Breast epithelium (tissue), 4 donors: ENCODE measurements at places on chromosomes 3 and 15.

DNA sequence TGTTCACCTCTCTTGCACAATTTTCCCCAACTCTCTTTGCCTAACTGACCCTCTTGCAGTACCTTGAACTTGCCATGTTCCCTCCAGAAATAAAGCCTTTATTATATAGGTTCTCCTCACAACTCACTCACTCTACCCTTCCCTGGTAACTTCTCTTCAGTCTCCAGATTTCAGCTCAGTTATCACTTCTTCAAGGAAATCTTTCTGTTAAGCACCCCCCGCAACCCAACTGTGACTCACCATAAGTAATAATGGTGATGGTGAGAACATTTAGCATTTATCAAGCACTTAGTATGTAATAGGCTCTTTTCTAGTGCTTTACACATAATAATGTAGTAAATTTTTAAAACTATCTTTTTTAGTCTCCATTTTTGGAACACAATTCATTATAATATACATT lies 8.1 kb upstream of the OR5K1 start:
- DNase-seq = no peak

DNA sequence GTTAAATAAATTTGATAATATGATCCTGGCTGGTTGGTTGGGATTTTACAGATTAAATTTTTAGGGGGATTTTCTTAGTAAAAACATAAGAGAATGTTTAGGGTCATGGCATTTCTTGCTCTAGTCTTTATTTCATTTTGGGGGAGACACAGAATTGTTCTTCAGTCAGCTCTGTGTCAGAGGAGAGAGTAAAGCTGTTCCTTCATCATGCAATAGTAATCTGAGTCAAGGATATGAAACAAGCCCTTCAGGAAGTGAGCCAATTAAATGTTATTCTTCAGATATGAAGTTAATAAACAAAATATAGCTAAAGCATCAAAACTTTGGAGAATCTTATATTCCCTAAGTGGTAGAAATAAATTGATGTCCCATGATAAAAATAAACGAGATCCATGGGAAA lies 22.9 kb upstream of the SLC4A7 start:
- DNase-seq = no peak

DNA sequence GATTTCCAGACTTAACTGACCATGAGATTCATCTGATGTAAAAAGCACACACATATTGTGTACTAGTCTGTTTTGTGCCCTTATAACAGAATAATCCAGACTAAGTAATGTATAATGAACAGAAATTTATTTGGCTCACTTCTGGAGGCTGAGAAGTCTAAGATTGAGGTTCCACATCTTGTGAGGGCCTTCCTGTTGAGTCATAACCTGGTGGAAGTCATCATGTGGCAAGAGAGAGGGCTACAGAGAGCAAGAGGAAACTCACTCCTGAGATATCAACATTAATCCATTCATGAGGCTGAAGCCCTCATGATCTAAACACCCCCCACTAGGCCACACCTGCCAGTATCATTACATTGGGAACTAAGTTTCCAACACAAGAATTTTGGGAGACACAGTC lies 977.6 kb downstream of the MCTP2 start:
- no peak for DNase-seq

DNA sequence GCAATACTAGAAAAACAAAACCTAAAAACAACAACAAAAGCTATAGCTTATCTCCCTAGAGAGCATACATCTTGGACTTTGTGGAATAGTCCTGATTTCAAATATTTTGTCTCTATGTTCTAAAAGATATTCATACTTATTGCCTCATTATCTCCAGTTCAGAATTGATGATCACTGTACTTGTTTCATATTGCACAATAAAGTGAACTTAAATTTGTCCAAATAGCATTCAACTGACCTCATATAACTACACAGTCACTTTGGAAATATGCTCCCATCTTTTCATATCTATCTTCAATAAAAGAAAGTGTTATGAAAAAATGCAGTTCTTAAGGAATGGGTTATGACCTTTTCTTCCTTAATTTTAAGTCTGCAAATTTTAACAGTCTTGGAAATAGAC lies 228.6 kb upstream of the CMC1 start:
- DNase-seq = no peak

- no peak for DNase-seq
Measured at GRCh38 chr15:74789741-74790079, 7.8 kb downstream of the CSK start.

DNA sequence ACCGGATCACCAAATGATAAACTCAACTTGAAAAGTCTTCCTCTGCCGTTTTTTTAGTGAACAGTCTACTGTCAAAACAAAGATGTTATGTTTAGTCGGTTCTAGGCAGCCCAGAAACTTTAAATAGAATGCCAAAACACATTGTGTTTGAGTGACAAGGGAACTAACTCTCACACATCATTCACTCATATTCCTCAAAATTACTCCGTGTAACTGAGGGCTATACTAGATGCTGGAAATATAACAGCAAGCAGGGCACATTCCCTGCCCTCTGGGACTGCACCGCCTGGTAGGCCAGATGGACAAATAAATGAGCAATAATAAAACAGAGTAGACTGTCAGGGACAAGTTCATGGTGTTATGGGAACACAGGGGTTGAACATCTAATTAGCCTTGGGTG lies 251.4 kb downstream of the MAGI1 start:
- no peak for DNase-seq

DNA sequence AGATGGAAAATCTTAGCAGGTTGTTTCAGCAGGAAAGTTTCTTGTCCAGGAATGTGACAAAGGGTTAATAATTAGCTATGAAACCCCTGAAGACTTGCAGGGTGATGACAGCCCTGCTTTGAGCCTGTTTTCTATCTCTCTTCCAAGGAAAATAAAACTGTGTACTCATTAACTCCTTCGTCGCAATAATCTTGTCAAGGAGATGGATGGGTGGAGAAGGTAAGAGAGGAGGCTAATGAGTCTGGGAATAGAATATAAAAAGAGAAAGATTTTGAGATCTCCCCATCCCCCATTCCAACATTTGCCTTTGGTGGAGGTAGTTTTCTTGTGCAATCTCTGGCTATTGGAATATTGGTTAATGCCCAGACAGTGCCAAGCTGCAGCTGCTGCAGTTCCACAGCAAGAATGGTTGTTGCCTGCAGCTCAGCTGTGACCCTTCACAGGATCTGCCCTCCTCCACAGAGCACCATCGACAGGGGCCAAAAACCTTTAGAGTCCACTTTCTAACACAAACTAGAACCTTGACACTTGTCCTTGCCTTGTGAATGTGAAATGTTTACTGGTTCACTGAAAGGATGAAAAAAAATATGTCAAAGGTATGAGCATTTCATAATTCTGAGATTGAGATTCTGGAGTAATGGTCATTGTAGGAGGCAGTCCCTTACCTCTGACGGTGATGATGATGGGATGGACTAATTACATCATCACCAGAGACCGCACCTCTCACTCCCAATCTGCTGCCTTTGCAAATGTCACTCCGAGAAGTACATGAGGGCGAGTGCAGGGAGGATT lies 4.2 kb upstream of the LRIG1 start:
- no peak for DNase-seq

- no peak for DNase-seq
Measured at GRCh38 chr3:144868506-144868905, 896.9 kb downstream of the DIPK2A start.

DNA sequence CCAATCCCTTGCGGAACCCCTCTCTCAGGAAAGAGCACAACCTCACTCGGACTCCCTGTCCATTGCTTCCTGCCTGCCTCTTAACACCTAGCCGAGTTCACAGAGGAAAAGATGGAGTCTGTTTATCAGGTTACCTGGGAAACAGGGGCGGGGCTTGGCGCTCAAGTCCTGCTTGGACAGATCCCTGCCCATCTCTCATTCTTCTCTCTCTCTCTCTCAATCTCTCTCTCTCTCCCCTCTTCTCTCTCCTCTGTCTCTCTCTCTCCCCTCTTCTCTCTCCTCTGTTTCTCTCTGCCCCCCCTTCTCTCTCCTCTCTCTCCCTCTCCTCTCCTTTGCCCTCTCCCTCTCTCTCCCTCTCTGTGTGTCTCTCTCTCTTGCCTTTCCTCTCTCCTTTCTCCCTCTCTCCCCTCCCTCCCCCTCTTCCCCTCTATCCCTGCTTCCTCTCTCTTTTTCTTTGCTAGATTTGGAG lies at the start of gene EFHB:
Gene EFHB, minus strand, starts transcription at position 120 of the 469 bp plus-strand sequence. CDS start 199 bp downstream, outside the sequence.
- no peak for DNase-seq

- DNase-seq = peak; percentile 40
Measured at GRCh38 chr3:46926871-46927717, 49.5 kb downstream of the CCDC12 start.

GRCh38 chr3:30504939-30505338 lies 101.5 kb upstream of the TGFBR2 start:
- no peak for DNase-seq

DNA sequence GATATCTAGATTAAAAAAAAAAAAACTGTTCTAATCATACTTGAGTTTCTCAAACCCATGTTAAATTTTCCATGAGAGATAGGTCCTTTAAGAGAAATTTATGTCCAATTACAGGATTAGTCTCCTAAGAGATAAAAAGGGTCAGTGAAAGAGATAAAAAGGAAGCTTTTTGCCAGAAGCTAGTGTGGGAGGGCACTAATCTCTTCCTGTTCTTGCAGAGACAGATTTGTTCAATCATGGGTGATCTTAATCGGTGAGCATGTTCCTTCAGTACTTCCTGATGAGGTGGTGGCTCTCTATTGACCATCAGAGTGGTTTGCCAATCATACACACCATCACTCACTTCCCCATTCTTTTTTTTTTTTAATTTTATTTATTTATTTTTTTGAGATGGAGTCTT lies 16.9 kb upstream of the LPP start:
- no peak for DNase-seq

GRCh38 chr3:179840985-179841384 lies 188.1 kb downstream of the USP13 start:
- DNase-seq = no peak
